ENCODE measurements at places on chromosomes 16 and 17.

GRCh38 chr16:58515125-58515870, at the start of gene SETD6:
Gene SETD6 (plus strand): TSS chr16:58515517. CDS start chr16:58515538, 21 bp downstream.
- DNase-seq: peak; percentile 86

- no peak for DNase-seq
These were observed 52.5 kb downstream of the TBX4 start for GRCh38 chr17:61504697-61505096.

DNA sequence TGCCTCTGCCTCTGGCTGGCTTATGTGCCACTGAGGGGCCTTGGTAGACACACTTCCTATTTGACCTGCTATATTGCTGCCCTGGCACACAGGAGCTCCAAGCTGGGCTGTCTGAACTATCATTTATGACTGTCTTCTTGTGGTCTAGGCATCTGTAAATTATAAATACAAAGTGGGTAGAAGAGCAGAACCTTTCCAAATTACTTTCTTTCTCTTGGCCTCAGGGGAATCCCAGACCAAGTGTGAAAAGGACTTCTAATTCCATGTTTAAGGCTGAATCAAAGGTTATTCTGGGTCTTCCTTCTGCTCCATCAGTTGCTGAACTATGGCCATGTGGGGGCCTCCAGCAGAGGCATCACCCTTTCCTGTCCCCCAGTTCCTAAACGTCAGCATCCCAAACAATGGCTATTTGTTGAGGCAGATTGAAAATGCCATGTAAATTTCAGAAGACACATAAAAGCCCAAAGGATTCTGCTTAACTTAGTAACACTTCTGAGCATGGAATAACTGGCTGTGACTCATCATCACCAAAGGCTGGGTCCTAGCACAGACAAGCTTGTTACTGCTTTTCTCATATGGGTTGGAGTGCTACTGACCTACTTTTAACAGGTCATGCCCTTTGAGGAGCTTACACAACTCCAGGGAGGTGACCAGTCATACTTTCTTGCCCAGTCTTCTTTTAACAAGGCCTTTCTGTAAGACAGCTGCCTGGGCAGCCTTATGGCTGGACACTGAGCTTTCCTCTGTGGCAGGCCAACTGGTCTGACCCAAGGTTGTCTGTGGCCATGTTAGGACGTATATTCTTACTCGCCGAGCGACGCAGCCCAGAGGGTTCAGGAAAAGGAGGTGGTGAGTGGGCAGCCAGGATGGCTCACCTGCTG, 154.8 kb downstream of the VPS53 start:
- DNase-seq: no peak

GRCh38 chr17:71427801-71428200, 693.0 kb upstream of the SOX9 start:
- no peak for DNase-seq

- no peak for DNase-seq
These were observed 26.8 kb downstream of the LITAFD start for GRCh38 chr16:8908810-8909468.

Data from WERI-Rb-1 (cell line).